Suprapubic skin (tissue), 4 donors: ENCODE measurements at places on chromosomes 5 and 9. TPM values are rescaled to one million over a fixed set of nuclear protein-coding genes. Genes with fewer than 3 reads are reported as not detected.

Gene TLR4
- 10.5 TPM for total RNA-seq

Gene NSMF
- 48.1 TPM for total RNA-seq

Gene TYRP1
- total RNA-seq: 79.7 TPM

Gene OR1Q1
- not detected for total RNA-seq

Gene G3BP1
- 114 TPM for total RNA-seq

Gene BRD3OS
- 6.2 TPM for total RNA-seq

Gene IFNA13
- not detected for total RNA-seq

Gene HSD17B3
- 1.5 TPM for total RNA-seq

Gene GRM6
- 0.08 TPM for total RNA-seq

Gene NRG2
- 7.0 TPM for total RNA-seq

Gene PAPPA
- total RNA-seq: 0.53 TPM

Gene CENPH
- 5.4 TPM for total RNA-seq

Gene KIF4B
- not detected for total RNA-seq

DNA sequence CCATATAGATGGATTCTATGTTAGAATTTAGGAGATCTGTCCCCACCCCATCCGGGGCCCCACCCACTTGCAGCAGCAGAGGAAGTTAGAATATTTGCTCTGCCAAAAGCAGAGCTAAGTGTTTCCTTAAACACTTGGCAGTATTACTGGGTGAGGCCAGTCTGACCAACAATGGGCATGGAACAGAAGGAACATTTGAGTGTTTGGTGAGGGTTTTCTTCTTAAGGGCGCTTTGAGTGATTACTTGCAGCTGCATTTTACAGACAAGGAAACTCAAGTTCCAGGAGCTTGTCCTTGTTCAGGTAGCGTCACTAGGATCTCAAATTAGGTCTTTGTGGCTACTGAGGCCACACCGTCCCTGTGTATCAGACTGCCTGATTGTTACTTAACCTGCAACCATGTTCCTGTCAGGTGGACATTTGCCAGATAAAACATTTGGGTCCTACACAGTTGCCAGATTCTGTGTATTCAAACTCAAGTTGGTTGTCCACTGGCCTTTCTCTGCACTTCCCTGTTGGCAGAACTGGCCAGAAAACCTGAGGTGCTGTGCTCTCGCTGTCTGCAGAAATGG is 59.3 kb downstream of the SLC46A2 start:
- DNase-seq: no peak
- H3K4me1 ChIP-seq: peaks cover 6% of the 10 kb centered on the region
- H3K27me3 ChIP-seq: no peaks in the 10 kb centered on the region
- H3K27ac ChIP-seq: peak overlapping the region; percentile 40
- H3K4me3 ChIP-seq: no peak overlapping the region

GRCh38 chr9:131046581-131047202 is 37.7 kb downstream of the LAMC3 start:
- H3K27me3 ChIP-seq: no peaks in the 10 kb centered on the region
- peaks cover 5% of the 10 kb centered on the region for H3K4me1 ChIP-seq
- DNase-seq: no peak
- H3K36me3 ChIP-seq: no peaks in the 10 kb centered on the region

DNA sequence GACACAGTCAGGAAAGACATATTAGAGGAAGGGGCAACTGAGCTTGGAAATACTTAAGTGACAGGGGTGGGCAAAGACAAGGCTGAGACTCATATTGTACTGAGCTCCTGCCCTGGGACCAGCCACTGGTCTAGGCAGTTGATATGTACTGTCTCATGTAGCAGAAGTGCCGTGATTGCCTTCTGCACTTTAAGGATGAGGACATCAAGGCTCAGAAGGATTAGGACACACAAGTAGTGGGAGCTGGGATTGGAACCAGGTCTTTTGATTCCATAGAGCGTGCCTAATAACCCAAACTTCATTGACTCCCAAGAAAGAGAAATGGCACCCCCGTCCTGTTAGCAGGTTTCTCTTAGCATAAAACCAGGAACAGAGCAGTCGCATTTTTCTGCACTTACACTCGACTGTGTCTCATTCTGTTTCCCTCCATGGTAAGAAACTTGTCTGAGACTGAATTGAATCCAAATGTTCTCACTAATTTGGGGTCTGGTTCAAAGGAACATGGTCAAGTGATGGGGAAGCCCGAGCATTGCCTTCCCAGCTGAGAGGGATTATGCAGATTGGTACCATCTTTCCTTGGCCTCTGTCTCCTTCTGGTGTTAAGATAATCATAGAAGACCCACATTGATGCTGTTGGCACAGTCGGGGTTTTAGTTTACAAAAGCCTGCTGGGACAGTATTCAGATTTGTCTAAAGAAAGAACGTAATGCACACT is 70.4 kb downstream of the ANGPTL2 start:
- H3K27me3 ChIP-seq: no peaks in the 10 kb centered on the region
- peaks cover 32% of the 10 kb centered on the region for H3K4me1 ChIP-seq
- DNase-seq: no peak
- H3K27ac ChIP-seq: no peak overlapping the region
- no peaks in the 10 kb centered on the region for H3K36me3 ChIP-seq

- no peak overlapping the region for H3K4me3 ChIP-seq
- DNase-seq: no peak
- no peaks in the 10 kb centered on the region for H3K36me3 ChIP-seq
- H3K27ac ChIP-seq: no peak overlapping the region
- H3K27me3 ChIP-seq: no peaks in the 10 kb centered on the region
- peaks cover 5% of the 10 kb centered on the region for H3K4me1 ChIP-seq
These were observed 23.1 kb upstream of the TDRD7 start for GRCh38 chr9:97388721-97389238.

GRCh38 chr5:151157426-151158286 is at the start of gene ANXA6:
TSS of gene ANXA6 (minus strand) at chr5:151157779. CDS start at chr5:151147901, 9,878 bp downstream.
- peak within 1 kb of the TSS; percentile 82 for H3K27ac ChIP-seq
- H3K36me3 ChIP-seq: no peaks in the 10 kb centered on the region
- H3K4me1 ChIP-seq: peaks cover 33% of the 10 kb centered on the region
- H3K4me3 ChIP-seq: peak within 1 kb of the TSS; percentile 68

GRCh38 chr5:149141224-149141956 is at the start of gene ABLIM3:
TSS of gene ABLIM3 (plus strand) at chr5:149141493. CDS start at chr5:149142096, 603 bp downstream.
- no peak for DNase-seq
- no peaks in the 10 kb centered on the region for H3K27me3 ChIP-seq
- H3K4me3 ChIP-seq: peak within 1 kb of the TSS; percentile 64
- peaks cover 35% of the 10 kb centered on the region for H3K4me1 ChIP-seq

DNA sequence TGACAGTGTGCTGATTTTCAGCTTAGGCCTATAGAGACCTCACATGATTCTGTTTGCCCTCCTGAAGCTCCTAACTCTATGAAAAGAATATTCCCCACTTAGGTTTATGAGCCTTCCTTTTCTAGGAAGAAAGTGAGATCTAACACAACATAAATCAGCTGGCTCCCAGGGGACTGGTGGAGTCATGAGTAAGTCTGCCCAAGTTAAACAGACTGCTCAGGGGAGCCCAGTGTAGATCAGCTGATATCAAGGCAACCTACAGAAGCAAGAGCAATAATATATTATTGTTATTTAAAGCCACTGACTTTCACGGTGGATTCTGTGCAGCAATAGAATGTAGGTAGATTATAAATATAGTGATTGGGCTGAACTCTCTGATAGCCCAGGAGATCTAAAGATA is 1978.6 kb upstream of the CDH6 start:
- DNase-seq: no peak
- no peak overlapping the region for H3K27ac ChIP-seq
- H3K4me1 ChIP-seq: no peaks in the 10 kb centered on the region

GRCh38 chr9:89980600-89980999 is 375.8 kb downstream of the GADD45G start:
- no peaks in the 10 kb centered on the region for H3K27me3 ChIP-seq
- H3K4me1 ChIP-seq: no peaks in the 10 kb centered on the region
- no peaks in the 10 kb centered on the region for H3K36me3 ChIP-seq
- H3K27ac ChIP-seq: no peak overlapping the region
- no peak overlapping the region for H3K4me3 ChIP-seq
- no peak for DNase-seq

DNA sequence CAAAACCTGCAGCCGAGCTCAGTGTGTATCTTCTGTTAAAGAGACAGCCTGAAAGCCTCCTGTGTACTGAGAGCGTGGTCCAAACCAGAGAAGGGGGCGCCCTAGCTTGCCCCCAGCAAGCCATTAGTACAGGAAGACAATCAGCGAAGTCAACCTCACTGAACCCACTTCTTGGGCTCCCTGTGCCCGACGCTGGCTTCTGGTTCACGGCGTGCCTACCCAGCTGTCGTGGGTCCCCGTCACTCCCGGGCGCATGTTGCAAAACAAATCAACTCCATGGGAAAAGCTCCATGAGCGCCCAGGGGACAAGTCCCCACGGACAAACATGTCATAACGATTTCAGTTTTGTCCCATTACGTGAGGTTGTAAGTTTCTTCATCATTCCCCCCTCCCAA is 326.9 kb downstream of the SH3GL2 start:
- peak overlapping the region; percentile 30 for H3K4me3 ChIP-seq
- no peak for DNase-seq
- H3K4me1 ChIP-seq: peaks cover 17% of the 10 kb centered on the region
- no peaks in the 10 kb centered on the region for H3K36me3 ChIP-seq

DNA sequence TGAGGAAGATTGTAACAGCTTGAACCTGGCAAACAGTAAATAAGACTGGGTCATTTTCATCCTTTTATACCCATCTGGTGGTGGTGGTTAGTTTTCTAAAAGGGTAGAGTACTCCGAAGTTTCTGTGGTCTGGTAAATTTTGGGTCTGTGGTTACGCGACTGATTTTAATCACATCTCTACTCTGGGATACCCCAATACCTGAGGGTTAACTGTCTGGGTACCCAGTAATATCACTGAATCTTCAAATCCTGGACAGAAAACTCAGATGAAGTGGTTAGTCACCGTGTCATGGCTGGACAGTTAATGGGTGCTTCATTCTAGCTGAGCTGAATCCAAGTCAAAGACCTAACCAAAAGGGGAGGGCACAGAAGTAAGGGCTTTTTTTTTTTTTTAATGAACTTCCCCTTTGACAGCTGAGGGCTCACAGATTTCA is 474.2 kb downstream of the GADD45G start:
- H3K27me3 ChIP-seq: peaks cover 10% of the 10 kb centered on the region
- DNase-seq: no peak
- no peaks in the 10 kb centered on the region for H3K36me3 ChIP-seq
- no peak overlapping the region for H3K4me3 ChIP-seq

DNA sequence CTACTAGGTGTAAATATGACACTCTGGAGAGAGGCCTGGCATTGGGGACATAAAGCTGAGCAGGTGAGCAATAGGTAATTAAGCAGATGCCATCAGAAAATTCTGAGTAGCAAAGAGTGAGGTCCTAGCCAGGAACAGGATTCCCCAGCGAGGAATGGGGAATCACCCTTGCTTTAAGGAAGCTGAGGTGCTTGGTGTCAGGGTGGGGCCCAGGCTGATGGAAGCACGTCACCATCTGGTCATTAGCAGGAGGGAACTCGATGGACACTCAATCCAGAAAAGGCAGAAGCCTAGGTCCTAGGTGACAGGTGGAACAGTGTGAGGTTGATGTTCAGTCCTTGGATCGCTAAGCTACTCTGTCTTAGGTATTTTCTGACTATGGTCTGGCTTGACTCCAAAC is 562.7 kb upstream of the DAP start:
- H3K27ac ChIP-seq: no peak overlapping the region
- no peak overlapping the region for H3K4me3 ChIP-seq
- H3K27me3 ChIP-seq: no peaks in the 10 kb centered on the region
- DNase-seq: no peak

- peaks cover 15% of the 10 kb centered on the region for H3K4me1 ChIP-seq
- no peak overlapping the region for H3K4me3 ChIP-seq
- H3K27me3 ChIP-seq: no peaks in the 10 kb centered on the region
These were observed 206.5 kb downstream of the FANCC start for GRCh38 chr9:95110921-95111525.

- no peak for DNase-seq
- no peaks in the 10 kb centered on the region for H3K4me1 ChIP-seq
- H3K36me3 ChIP-seq: no peaks in the 10 kb centered on the region
- no peak overlapping the region for H3K27ac ChIP-seq
These were observed 254.6 kb downstream of the ASTN2 start for GRCh38 chr9:117160254-117160653.

- no peak overlapping the region for H3K27ac ChIP-seq
- no peaks in the 10 kb centered on the region for H3K27me3 ChIP-seq
- H3K4me3 ChIP-seq: no peak overlapping the region
These were observed 168.6 kb downstream of the CFAP90 start for GRCh38 chr5:7682379-7682778.

DNA sequence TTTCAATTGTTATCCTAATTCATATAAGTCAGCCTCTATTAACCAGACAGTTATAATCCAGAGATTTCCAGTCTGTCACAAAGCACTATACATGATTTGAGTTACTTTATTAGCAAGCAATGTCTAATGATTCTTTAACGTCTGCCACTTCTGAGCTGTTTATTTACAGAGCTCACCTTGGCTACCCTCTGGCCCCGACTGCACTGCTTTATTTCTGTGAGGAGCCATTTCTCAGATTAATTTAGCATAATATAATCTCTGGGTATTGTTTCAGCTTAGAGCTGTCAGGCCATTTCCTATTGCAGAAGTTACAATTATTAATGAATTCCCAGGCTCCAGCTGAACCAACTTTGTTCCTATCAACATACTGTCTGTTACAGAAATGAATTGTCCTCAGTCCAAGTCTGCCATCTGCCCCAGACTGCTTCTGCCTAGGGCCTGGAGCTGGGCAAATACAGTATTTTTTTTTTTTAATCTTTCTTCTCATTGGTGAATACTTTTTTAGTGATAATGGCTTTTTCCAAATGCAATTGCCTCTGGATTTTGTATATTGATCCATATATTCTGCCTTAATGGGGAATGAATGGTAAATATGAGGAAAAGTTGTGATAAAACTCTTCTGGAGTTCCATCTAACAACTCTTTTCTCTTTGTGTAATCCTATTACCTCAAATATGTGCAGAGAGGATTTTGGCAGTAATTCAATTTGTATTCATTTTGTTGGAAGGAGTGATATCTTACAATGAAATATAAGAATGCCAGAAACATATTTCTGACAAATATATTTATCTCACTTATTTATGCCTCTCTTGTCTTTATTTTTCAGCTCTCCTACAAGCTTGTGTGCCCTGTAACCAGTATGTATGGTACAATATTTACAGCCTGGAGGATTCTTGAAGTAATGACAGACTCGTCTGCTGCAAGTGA is 104.7 kb downstream of the FOCAD start:
- no peaks in the 10 kb centered on the region for H3K4me1 ChIP-seq
- H3K36me3 ChIP-seq: peaks cover 10% of the 10 kb centered on the region
- DNase-seq: no peak
- no peak overlapping the region for H3K4me3 ChIP-seq
- no peaks in the 10 kb centered on the region for H3K27me3 ChIP-seq
